CD4-positive, alpha-beta T cell treated with Interleukin-15 for 4 hours (primary cell): ENCODE measurements at places on chromosomes 2 and 18.

GRCh38 chr18:48085781-48086487, 155.5 kb upstream of the SMAD2 start:
- no peak for DNase-seq

DNA sequence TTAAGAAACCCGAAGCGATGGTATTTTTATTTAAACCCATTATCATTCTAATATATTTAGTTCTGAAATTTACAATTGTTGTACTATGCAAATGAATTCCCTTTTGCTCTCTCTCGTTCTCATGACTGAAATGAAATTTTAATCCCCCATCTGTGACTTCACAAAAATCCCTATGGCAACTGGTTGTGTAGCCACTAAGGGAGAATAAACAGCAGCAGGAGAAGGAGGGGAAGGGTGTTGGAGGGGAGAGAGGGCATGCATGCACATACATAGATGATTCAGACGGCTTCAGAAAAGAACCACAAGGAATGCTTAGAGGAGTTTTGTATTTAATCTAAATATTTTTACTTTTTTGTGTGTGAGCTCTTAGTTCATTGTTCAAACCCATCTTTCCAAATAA, 36.8 kb downstream of the CPS1 start:
- DNase-seq = no peak

DNA sequence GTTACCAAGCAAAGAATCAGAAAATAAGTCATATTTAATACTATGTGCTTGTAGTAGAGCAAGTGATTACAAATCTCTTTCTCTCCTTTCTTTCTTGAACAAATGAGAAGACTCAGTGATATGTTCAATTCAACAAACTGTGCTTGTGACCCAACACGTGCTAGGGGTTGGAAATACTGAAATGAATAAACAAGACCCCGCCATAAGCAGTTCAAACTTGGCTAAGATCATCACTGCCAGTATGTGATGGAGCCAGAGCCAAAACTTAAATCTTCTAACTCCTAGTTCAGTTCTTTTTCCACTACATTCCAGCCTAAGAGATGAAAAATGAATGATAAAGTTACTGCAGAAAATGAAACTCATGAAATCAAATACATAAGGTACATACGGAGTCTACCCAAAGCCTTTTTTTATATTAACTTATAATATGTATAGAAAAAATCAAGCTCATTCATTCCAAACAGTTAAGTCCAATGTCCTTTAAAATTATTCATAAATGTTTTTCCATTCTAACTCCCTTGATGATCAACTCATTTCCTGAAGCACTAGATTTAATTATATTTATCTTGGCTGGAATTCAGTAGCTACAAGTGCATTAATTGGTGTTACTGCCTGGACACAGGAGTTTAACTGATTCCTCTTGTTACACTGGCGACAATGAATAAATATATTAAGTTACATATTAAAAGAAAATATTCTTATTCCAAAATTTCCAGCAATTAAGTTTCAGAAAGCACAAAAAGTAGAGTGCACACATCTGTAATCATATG, 36.0 kb downstream of the GALNT3 start:
- no peak for DNase-seq

DNA sequence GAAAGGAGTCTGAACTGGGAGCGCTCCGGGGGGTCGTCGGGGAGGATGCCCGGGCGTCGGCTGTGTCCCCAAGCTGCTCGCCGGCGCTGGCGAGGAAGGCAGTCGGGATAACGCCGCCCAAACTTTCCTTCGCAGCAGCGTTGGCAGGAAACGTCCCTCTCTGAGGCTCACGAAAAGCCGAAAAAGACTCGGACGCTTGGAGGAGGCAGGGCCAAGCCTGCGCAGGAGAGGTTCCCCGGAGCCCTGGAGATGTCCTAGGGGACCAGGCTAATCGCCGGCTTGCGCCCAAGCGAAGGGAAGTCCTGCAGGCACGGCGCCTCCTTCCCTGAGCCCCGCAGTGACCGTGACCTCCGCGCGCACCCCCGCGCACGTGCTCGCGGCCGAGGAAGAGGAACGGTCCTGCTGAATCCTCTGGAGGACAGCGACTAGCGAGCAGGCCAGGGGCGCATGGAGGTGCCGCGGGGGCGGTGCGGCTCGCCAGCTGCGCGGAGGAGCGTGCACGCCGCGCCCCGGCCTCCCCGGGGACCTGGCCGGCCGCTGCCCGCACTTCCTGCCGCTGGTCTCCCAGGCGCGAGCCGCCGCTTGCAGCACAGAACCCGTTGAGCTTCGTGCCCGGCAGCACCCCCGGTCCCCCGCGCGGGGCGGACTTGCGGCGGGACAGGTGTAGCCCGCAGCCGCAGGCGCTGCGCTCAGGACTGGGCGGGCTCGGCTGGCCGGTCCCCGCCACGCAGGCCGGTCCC, at the start of gene SH3RF3:
Gene SH3RF3 (plus strand): TSS at position 590 of the 740 bp plus-strand sequence.
- no peak for DNase-seq

GRCh38 chr2:57177176-57177575, 869.4 kb upstream of the VRK2 start:
- no peak for DNase-seq

DNA sequence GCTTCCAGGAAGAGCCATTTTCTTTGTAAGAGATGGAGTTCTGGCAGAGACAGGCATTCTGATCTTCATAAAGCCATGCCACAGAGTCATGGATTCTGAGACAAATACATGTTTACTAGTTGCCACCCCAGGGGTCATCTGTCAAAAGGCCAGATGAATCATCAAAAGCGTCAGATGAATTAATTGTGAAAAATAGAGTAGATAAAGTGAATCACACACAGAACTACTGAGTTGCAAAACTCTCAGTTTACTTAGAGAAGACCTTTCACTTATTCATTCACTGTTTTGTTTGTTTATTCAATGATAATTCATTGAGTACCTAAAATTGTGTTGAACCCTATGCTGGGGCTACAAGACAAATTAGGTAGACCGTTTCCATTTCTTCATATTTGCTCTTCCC, 157.7 kb upstream of the SERPINE2 start:
- no peak for DNase-seq

- DNase-seq = no peak
Observed at GRCh38 chr2:7891312-7891711, 790.5 kb upstream of the ID2 start.

- no peak for DNase-seq
Observed at GRCh38 chr2:157559061-157559460, 69.6 kb downstream of the ACVR1C start.

DNA sequence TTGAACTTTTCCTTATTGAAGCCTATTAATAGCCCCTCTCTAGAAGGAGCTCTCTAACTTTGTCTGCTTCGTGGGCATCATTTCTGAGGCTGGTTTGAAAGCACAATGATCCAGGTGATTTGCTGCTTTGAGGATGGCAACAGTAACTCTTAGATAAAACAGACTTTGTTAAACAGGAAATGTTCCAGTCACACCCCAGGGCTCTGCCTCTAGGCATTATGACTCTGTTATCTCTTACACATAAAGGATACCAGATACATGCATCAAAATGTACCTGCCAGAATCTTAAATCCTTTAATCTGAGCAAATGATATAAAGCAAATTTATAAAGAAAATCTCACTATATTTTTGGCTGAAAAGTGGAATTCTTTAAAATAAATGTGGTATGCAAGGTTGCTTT, 52.3 kb downstream of the GAD1 start:
- no peak for DNase-seq

- no peak for DNase-seq
Observed at GRCh38 chr2:172909454-172909853, 166.2 kb upstream of the MAP3K20 start.

GRCh38 chr18:63962137-63962536, 7.7 kb upstream of the SERPINB8 start:
- DNase-seq = no peak
